ENCODE measurements at places on chromosomes 2 and 18.

DNA sequence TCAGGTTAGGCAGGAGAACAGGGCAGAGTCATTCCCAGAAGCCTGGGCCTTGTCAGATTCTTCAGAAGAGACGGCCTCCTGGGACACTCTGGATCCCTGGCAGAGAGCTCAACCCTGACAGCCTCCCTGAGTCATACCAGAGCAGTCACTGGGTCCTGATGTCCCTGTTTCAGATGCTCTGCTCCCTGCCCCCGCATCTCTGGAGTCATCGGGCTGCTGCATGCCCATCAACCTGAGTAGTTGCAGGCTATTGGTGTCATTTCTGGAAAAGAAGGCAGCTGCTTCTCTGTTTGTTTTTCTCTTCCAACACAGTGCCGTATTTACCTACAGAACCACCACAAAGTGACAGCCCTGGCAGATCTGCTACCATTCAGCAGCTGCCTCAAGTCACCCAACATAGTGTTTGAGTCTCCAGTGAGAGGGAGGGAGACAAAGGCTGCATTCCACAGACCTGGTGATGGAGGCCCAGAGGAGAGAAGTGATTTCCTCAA is 145.1 kb downstream of the B3GNT2 start:
- peak; percentile 32 for DNase-seq

DNA sequence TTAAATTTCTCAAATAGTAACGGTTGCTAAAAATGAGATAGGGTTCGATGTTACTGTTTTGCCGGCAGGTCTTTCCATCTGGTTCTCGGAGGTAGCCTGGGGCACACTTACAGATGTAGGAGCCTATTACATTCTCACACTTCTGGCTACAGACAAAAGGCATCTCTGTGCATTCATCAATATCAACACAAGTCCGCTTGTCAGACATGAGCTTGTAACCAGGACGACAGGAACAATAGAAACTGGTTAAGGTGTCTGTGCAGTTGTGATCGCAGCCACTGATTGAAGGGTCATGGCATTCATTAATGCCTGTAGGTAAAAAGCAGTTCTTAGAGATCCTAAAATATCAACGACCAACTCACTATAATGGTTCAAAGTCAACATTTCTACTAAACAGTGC is 116.3 kb downstream of the DHRS9 start:
- no peak for DNase-seq

DNA sequence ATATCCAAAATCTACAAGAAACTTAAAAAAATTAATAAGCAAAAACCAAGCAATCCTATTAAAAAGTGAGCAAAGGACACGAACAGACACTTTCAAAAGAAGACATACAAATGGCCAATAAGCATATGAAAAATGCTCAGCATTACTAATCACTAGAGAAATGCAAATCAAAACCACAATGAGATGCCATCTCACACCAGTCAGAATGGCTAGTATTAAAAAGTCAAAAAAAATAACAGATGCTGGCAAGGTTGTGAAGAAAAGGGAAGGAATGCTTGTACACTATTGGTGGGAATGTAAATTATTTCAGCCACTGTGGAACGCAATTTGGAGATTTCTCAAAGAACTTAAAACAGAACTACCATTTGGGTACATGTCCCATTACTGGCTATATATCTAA is 128.8 kb upstream of the SESTD1 start:
- DNase-seq = no peak

GRCh38 chr18:51621113-51621863 is 423.8 kb upstream of the MEX3C start:
- peak; percentile 51 for DNase-seq

DNA sequence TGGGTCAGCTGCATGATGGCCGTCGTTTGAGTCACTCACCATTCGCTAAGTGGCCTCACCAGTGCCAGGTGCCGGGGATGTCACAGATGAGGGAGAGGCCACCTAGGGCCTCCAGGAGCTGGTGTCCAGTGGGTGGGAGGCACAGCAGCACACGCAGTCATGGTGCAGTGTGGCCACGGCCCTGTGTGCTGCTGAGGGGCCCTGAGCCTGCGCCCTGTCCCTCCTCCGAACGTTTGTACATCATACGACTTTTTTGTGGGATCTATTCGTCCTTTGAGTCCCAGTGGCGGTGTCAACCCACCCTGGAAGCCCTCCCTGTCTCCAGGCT is 30.1 kb upstream of the ODC1 start:
- no peak for DNase-seq

DNA sequence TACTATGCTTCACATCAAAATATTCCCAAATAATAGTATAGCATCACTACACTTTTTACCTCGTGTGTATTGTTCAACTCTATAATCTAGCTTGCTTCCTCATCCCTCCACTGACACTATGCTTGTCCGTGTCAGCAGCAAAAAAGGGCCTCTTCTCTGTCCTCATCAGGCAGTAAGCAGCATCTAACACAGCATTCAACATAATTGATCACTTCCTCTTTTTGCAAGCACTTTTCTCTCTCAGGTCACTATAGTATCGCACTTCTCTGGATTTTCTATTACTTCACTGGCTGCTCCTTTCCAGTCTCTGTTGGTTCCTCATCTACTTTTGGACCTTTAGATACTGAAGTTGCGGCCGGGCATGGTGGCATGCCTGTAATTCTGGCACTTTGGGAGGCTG is 64.9 kb upstream of the ZSWIM2 start:
- DNase-seq = no peak

All from AG20443 (cell line).